Heart left ventricle (tissue), 16 donors: ENCODE measurements at places on chromosomes 12 and 14.

- peak overlapping the region; percentile 57 for H3K27ac ChIP-seq
- no peaks in the 10 kb centered on the region for H3K27me3 ChIP-seq
These were observed 191.4 kb downstream of the CACNA1C start for GRCh38 chr12:2244013-2244861.

DNA sequence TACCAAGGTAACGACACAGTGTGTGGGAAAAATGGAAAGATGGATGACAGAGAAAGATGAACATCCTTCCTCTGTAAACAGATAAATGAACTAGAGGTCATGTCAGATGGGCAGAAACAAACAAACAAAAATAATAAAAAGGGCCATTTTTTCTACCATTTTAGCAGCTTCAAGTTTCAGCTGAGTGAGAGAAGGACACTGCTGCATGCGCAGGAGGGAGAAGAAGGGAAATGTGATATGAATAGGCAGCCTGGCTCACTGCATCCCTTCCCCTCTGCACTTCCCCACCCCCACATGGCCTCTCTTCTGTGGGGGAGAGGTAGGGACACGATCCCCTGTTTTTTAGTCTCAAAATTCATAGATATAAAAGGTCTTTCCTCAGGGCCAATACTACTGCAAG lies 492.0 kb downstream of the NELL2 start:
- H3K27me3 ChIP-seq: no peaks in the 10 kb centered on the region
- DNase-seq: no peak
- no peak overlapping the region for H3K4me3 ChIP-seq
- peaks cover 5% of the 10 kb centered on the region for H3K4me1 ChIP-seq
- no peak overlapping the region for H3K27ac ChIP-seq

DNA sequence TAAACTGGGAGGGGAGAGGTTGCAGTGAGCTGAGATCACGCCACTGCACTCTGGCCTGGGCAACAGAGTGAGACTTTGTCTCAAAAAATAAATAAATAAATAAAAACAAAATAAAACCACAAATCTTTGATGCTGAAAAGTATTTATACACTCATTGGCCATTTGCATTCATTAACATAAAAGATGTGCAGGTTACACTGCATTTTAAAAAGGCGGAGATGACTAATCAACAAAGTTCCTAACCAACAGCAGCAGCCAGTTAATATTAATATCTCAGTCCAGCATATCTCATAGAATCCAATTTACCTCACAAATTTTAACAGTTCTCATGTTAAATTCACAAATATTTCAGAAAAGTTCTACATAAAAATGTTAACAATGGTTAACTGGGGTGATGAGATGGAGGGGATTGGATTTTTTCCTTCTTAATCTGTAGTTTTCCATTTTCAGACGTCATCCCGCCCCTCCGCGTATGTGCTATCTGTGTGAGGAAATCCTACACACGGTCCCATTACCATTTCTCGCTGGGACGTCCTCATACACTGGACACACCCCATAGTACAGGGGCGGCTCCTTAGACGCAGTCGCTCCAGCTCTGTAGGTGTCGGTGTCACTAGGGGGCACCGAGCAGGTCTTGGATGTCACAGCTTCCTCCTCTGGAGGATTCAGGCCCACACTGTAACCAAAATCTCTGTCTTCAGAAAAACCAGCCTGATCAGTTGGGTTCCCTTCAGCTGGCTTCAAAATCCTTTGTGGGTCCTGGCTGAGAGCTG lies 7.3 kb downstream of the ANKLE2 start:
- no peak overlapping the region for H3K4me3 ChIP-seq
- no peaks in the 10 kb centered on the region for H3K27me3 ChIP-seq

GRCh38 chr12:108670066-108670631 lies 36.5 kb upstream of the SELPLG start:
- DNase-seq: no peak
- no peak overlapping the region for H3K4me3 ChIP-seq
- H3K27ac ChIP-seq: peak overlapping the region; percentile 12
- H3K27me3 ChIP-seq: no peaks in the 10 kb centered on the region

GRCh38 chr14:44995196-44995595 lies 33.2 kb downstream of the TOGARAM1 start:
- H3K27me3 ChIP-seq: no peaks in the 10 kb centered on the region
- no peaks in the 10 kb centered on the region for H3K4me1 ChIP-seq
- H3K4me3 ChIP-seq: no peak overlapping the region
- H3K36me3 ChIP-seq: peaks cover 18% of the 10 kb centered on the region

DNA sequence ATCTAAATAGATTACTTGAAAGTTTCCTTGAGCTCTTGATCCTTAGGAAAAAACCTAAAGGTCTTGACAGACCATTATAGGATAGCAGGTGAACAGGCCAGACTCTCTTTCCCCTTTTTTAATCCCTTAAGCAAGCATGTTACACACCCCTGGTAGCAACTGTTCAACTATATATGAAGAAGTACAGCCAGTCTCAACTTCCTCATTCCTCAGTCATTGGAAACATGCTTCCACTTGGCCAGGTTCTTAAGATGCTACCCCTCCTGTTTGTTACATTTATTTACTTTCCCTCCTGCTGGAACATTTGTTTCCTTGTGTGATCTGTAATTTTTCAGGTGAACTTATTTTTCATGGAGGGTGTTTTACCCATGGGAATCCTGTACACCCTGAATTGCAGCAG lies 124.1 kb downstream of the ARMH4 start:
- H3K4me3 ChIP-seq: no peak overlapping the region
- no peaks in the 10 kb centered on the region for H3K4me1 ChIP-seq
- H3K27ac ChIP-seq: no peak overlapping the region

DNA sequence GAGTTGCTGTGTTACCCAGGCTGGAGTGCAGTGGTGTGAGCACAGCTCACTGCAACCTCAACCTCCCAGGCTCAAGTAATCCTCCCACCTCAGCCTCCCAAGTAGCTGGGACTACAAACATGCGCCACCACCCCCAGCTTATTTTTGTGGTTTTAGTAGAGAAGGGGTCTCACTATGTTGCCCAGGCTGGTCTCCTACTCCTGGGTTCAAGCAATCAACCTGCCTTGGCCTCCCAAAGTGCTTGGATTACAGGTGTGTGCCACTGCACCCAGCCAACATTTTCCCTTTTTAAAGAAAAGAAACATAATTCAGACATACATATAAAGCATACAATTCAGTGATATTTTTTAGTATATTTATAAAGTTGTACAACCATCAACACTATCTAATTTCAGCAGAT lies 44.4 kb downstream of the RESF1 start:
- H3K27me3 ChIP-seq: no peaks in the 10 kb centered on the region
- no peak overlapping the region for H3K4me3 ChIP-seq
- no peaks in the 10 kb centered on the region for H3K36me3 ChIP-seq
- peaks cover 5% of the 10 kb centered on the region for H3K4me1 ChIP-seq
